NT2/D1 (cell line): ENCODE measurements at places on chromosomes 13 and 19.

DNA sequence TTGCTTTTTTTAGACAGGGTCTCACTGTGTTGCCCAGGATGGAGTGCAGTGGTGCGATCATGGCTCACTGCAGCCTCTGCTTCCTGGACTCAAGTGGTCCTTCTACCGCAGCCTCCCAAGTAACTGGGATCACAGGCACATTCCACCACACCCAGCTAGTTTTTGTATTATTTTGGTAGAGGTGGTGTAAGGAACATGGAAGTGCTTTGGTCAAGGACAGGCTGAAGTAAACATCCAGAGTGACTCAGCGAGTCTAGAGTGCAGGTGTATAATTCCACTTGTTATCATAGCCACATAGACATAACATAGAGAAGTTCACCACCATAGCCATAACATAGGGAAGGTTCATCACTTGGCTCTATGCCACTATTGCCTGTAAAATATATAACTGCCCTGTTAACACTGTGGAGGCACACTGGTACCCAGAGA is 98.6 kb downstream of the RBM26 start:
- DNase-seq: no peak

GRCh38 chr13:39631307-39631706 is 24.2 kb upstream of the COG6 start:
- no peak for DNase-seq

DNA sequence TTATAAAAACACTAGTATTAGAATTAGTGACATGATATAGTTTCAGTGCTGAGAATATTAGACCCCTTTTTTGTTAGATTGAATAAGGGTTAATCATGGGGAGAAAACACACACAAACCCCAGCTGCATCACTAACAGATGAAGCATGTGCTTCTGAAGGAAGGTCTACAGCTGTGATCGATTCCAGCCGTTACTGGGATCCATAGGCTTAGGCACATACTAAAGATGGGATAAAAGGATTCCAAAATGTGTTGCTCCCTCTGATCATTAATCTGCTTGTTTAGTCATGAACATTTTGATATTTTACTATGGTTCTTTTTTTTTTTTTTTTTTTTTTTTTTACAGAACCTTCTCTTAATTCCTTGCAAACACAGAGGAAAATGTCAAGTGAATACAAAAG is 1591.3 kb downstream of the EFNB2 start:
- no peak for DNase-seq

DNA sequence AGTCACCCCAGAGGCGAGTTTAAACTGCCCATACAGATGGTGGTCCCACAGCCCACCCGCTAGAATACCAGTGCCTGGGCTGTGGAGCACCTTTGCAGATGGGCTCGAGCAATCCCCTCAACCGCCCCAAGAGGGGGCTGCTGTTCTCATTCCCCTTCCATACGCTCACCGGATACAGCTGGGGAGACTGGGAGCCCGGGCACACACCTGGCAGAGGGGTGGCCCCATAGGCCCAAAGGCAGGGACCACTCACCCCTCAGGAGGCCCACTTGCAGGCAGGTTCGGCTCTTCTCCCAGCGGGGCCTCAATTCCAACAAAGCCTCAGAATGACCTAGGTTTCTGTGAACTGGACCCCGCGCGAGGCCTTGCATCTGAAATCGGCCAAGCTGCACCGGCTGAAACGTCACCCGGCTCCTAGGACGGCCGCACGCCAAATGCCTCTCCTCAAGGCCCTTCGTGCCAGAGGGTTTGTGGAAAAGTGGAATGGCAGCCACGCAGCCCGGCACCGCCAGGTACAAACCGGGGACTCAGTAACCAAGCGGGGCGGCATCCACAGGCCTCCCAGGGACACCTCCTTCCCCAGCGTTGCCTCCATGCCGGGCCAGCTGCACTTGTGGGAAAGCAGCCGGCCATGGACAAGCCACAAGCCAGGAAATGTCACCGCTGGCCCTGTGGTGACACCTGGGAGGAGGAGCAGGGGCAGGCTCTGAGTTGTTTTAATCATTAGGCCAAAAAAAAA is 18.7 kb downstream of the MLLT1 start:
- peak; percentile 30 for DNase-seq

DNA sequence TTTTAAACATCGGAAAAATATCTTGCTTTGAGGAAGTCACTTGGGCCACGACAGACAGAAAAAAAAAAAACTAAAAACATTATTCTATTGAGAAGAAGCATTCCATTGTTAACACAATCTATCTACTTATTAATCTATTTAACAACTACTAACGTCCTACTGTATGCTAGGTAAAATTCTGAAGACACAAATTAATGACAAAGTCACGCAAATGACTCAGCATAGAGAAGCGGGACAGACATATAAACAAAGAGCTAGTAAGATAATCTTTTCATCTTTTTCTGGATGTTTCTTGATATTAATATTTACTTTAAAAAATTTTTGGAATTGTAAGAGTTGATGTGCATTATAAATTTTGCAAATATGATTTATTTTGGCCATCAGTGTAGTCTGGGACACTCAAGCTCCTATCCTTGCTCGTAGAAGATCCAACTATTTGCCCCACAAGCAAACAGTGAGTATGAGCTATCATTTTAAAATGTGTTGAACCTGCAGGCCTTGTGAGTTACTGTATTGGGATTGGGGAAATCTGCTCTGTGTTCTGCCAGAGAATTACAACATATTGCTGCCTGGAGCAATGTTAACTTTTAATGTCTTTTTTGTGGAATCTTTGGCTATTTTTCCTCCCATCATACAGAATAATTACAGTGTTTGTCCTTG is 109.1 kb downstream of the PCDH9 start:
- no peak for DNase-seq

- DNase-seq: no peak
Observed at GRCh38 chr19:48479686-48480085, 10.5 kb downstream of the CYTH2 start.

- no peak for DNase-seq
Observed at GRCh38 chr13:99983499-99984401, 2.2 kb downstream of the ZIC2 start.

- DNase-seq: no peak
Observed at GRCh38 chr19:47156861-47157430, 26.3 kb downstream of the SAE1 start.

GRCh38 chr13:24748061-24748400 is 15.9 kb upstream of the RNF17 start:
- no peak for DNase-seq

DNA sequence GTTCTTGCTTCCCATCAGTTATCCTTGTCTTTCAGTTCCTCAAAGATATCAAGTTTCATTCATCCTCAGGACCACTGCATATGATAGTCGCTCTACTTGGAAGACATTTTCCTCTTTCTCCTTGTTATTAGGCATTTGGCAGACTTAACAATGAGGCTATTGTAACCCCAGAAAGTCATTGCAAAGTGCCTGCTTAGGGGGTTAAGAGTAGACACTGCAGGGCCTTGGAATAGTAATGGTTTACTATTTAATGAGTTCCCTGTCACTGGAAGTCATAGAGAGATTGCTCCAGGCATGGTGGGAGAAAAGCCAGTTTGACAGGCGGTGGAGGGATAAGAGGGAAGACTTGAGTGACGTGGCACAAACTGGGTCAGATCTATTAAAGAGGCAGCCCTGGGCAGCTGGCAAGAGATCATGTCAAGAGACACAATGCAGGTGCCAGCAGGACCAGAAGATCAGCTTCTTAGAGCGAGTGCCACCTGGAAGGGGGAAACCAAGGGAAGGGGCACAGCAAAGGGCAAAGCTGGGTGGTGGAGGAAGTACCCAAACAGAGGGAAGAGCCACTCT is 16.8 kb upstream of the CPB2 start:
- DNase-seq: no peak

GRCh38 chr19:55228015-55228391 is 560 bp downstream of the TMEM86B start:
- no peak for DNase-seq
